ENCODE measurements at places on chromosomes 11 and 22. TPM values are rescaled to one million over a fixed set of nuclear protein-coding genes. Genes with fewer than 3 reads are reported as not detected.

Gene CCDC34
- total RNA-seq, result 26.5 TPM

Gene FOLR1
- total RNA-seq, result not detected

Gene MMP13
- total RNA-seq, result not detected

Gene TRMT112
- 397 TPM for total RNA-seq

Gene MAJIN
- not detected for total RNA-seq

Gene CCDC157
- total RNA-seq, result 2.6 TPM

Gene CEND1
- total RNA-seq, result 2.3 TPM

Gene STK33
- total RNA-seq, result 4.4 TPM

Gene OR4D9
- total RNA-seq, result not detected

Gene A4GALT
- total RNA-seq, result 15.2 TPM

Gene ARHGEF12
- total RNA-seq, result 15.2 TPM

Gene GAL3ST3
- not detected for total RNA-seq

Gene OR51B5
- 0.10 TPM for total RNA-seq

Gene TMEM45B
- not detected for total RNA-seq

Gene MS4A3
- total RNA-seq, result not detected

Gene SMTNL1
- not detected for total RNA-seq

Gene VPREB1
- total RNA-seq, result not detected

Gene BRSK2
- 6.2 TPM for total RNA-seq

Gene SLC37A2
- total RNA-seq, result 0.06 TPM

Gene OLFML1
- not detected for total RNA-seq

Gene SAA4
- not detected for total RNA-seq

Gene ZNF214
- 0.98 TPM for total RNA-seq

Gene GLB1L3
- total RNA-seq, result 0.05 TPM

Gene MAPK8IP1
- total RNA-seq, result 4.3 TPM

Gene KCTD14
- total RNA-seq, result 2.0 TPM

Gene BMAL1
- total RNA-seq, result 7.9 TPM

Gene FOSL1
- total RNA-seq, result 144 TPM

Gene CDC42BPG
- total RNA-seq, result 1.7 TPM

Gene BRD1
- total RNA-seq, result 15.1 TPM

Gene TRIM51
- not detected for total RNA-seq

Gene CBLIF
- total RNA-seq, result not detected

Gene GAS2
- 0.58 TPM for total RNA-seq

Gene APOL4
- total RNA-seq, result not detected

Gene VPS51
- 53.6 TPM for total RNA-seq

Gene HSPA8
- 1,486 TPM for total RNA-seq

Gene RASSF10
- 2.5 TPM for total RNA-seq

Gene PLA2G6
- 4.0 TPM for total RNA-seq

Gene APOA1
- total RNA-seq, result not detected

Gene ZC3H12C
- total RNA-seq, result 6.0 TPM

Gene TRPM5
- not detected for total RNA-seq

Gene KCNC1
- total RNA-seq, result 0.19 TPM

Gene CHRM1
- 0.06 TPM for total RNA-seq

Gene APOL3
- not detected for total RNA-seq

Gene MUC6
- total RNA-seq, result not detected

Gene SYT8
- 0.42 TPM for total RNA-seq

Gene OR51I1
- total RNA-seq, result not detected

Gene IL17REL
- 0.08 TPM for total RNA-seq

Gene SPON1
- total RNA-seq, result not detected

Gene DDTL
- 1.6 TPM for total RNA-seq

Gene SYT9
- total RNA-seq, result 0.16 TPM

Gene OR5AS1
- not detected for total RNA-seq

Gene C11orf52
- not detected for total RNA-seq

Gene SERHL2
- 0.24 TPM for total RNA-seq

Gene AGBL2
- total RNA-seq, result 0.86 TPM

Gene SHISA8
- not detected for total RNA-seq

Gene ESAM
- total RNA-seq, result 14.9 TPM

Gene VPS11
- 11.8 TPM for total RNA-seq

Data from A549 treated with GW870086 at 1 μM for 4 hours (cell line).